ENCODE measurements at places on chromosomes 6 and 20. TPM values are rescaled to one million over a fixed set of nuclear protein-coding genes. Genes with fewer than 3 reads are reported as not detected.

CAGE1 gene
- total RNA-seq, result under 0.01 TPM

BMP6 gene
- 203 TPM for total RNA-seq

IRF4 gene
- total RNA-seq, result not detected

GATA5 gene
- total RNA-seq, result 0.40 TPM

SLC13A3 gene
- 0.43 TPM for total RNA-seq

IMPG1 gene
- total RNA-seq, result not detected

CNR1 gene
- total RNA-seq, result 0.07 TPM

RSPO4 gene
- not detected for total RNA-seq

PDYN gene
- not detected for total RNA-seq

NOTCH4 gene
- 32.6 TPM for total RNA-seq

FAM209B gene
- not detected for total RNA-seq

PSORS1C2 gene
- total RNA-seq, result not detected

PACSIN1 gene
- total RNA-seq, result not detected

HRH3 gene
- not detected for total RNA-seq

ZNF318 gene
- 13.8 TPM for total RNA-seq

ARMC12 gene
- total RNA-seq, result 0.13 TPM

IL17F gene
- total RNA-seq, result not detected

SRMS gene
- total RNA-seq, result not detected
